ENCODE measurements at places on chromosomes 5 and 9.

DNA sequence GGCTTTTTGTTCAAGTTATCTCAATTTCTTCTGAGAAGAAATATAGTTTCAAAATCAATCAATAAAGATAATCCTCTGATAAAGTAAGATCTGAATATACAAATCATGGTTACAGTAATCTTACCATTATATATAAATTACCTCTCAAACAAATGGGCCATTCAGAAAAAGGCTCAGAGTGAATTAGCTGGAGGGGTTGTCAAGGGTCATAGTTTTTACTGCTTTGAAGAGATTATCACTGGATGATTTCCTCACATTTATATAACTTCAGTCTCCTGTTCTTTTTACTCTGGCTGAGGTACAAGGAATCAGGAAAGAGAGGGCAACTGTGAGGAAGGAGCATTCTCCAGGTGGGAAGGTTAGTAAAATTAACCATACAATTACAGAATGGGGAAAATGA is 148.6 kb upstream of the ELL2 start:
- no peak for DNase-seq

GRCh38 chr5:146962801-146963355 is 84.3 kb upstream of the PPP2R2B start:
- DNase-seq: no peak

GRCh38 chr9:137303151-137303892 is 1.3 kb upstream of the NRARP start:
- peak; percentile 30 for DNase-seq

- no peak for DNase-seq
These were observed 20.0 kb downstream of the CEMIP2 start for GRCh38 chr9:71748280-71748743.

- no peak for DNase-seq
These were observed 485.8 kb downstream of the SEMA5A start for GRCh38 chr5:9059920-9060691.

DNA sequence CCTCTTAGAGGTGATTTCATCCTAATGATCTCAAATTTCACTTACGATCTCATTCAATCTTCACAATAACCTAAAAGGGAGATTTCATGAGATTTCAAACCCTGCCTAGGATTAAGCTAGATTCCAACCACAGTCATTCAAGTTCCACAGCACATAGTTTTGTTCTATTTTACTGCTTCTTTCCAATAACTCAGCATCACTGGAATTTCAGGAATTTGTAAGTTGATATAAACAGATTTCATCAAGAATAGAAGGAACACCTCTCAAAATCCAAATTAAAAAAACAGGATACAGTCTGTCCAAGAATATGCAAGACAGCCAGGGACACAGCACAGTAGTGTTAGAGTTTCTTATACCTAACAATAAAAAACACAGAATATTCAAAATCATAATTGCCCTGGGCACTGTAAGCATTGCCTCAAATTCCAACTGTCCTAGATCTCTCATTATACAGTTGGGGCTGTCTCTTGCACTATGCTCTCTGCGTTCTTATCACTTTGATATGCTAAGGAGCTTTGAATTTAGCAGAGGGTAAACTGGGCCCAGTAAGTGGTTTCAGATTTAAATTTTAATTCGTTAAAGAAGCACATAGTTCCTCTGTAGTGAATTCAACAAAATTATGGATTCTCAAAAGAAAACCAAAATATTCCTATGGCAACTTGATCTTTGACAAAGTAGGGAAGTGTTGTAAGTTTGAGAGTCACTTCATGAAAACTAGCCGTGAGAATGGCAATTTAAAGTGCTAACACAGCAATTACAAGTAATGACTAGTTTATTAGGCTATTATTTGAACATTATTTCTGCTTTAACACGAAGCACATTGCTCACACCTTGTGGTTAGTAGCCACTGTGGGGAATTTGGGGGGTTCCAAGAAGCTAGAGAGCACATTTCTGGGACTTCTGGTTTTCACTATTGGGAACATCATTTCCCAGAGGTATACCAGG is 478.6 kb upstream of the C9orf72 start:
- DNase-seq: no peak

All from endothelial cell (in vitro differentiated cells).